Esophagus squamous epithelium (tissue), 5 donors: ENCODE measurements at places on chromosomes 2 and 18.

- no peak for DNase-seq
Measured at GRCh38 chr2:240639566-240639965, 14.3 kb downstream of the GPR35 start.

DNA sequence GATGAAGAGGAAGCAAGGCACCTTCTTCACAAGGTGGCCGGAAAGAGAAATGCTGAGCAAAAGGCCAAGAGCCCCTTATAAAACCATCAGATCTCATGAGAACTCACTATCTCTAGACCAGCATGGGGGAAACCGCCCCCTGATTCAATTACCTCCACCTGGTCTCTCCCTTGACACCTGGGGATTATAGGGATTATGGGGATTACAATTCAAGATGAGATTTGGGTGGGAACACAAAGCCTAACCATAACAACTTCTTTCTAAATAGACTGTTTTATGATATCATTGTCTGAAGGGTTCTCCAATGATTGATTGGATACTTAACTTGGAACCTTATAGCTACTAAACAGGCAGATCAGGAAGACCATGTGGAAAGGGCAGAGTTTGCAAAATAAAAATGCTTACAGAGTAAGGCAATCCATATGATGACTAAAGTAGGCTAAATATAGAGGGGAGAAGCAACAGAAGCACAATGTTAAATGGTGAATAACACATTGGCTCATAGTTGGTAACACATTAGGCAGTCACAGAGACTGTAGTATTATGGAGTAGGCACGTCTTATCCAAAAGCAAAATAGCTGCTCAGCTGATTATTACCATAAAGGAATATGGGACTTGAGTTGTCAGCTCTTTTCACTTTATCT lies 179.0 kb downstream of the BARD1 start:
- DNase-seq: no peak

- DNase-seq: no peak
Measured at GRCh38 chr2:8837795-8838140, 355 bp upstream of the KIDINS220 start.

DNA sequence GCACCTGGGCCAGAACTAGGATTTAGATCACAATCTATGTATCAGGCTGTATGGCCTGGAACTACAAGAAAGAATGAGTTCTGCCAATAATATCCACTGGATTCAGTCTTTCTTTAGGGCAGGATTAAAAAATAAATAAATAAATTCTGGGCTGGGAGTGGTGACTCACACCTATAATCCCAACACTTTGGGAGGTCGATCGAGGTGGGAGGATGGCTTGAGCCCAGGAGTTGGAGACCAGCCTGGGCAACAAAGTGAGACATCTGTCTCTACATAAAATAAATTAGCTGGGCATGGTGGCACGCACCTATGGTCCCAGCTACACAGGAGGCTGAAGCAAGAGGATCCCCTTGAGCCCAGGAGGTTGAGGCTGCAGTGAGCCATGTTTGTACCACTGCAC lies 8.1 kb downstream of the AMMECR1L start:
- DNase-seq: no peak

DNA sequence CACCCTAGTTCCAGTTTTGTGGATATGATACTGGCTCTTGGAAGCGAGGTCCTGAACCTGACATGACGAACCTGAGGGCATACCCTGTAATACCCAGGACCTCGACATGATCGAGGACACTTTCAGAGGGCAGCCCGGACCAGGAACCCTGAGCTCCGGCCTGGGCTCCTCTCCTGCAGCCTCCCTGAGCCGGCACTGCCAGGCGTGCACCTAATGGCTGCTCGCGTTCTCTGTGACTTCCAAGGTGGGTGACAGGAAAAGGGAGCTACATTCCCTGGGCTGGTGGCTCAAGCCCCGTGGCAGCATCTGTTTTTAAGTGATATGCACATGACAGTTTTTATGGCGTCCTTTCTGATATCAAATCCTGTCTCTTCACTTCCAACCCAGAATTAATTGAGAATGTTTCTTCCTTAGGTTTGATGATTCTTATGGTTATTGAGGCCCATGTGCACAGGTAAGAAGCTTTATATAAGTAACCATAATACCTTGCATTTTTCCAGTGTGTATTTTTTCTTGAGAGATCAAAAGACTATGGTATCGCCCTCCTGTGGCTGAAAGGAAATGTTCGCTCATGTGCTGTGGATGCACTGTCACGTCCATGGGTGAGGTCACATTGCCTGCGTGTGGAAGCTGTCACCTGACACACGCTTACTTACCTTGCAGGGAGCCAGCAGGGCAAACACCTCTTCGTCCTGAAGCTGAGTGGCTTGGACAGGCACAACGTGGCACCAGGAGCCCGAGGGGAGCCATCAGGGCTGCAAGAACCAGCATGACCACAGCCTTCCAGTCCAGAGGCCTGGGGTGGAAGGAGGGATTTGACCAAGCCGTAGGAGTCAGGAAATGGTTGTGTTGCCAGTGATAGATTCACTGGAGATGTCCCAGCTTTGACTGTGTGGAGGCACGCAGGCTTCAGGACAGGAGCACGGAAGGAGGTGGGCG lies 367.4 kb upstream of the MYT1L start:
- DNase-seq: no peak
